ENCODE measurements at places on chromosomes 3 and 15.

GRCh38 chr15:67506775-67507747 lies 13.9 kb upstream of the C15orf61 start:
- DNase-seq: no peak

DNA sequence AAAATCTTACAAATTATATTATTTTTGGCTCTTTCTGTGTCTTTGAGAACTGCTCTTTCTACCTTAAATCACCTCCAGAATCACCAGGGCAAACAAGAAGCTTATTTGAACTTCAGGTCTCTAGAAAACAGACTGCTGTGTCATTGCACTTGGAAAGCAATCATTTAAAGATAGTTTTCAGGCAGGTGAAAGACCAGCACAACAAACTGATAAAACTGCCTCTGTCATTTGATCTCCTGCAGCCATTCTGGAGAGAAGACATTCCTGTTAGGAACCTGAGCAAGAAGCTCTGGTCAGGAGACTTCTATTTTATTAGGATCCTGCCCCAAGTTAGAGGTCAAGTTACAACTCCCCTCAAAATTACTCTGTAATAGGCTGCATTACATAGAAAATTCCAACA lies 50.7 kb upstream of the AP4E1 start:
- DNase-seq: no peak

- no peak for DNase-seq
Measured at GRCh38 chr3:134666466-134666865, 15.6 kb upstream of the KY start.

- DNase-seq: no peak
Measured at GRCh38 chr3:151631946-151632345, 101.8 kb upstream of the AADACL2 start.

GRCh38 chr3:149163066-149163465 lies 33.6 kb downstream of the HPS3 start:
- peak; percentile 17 for DNase-seq

- no peak for DNase-seq
Measured at GRCh38 chr3:150385296-150386242, 22.5 kb upstream of the TSC22D2 start.

- DNase-seq: no peak
Measured at GRCh38 chr3:155667988-155668387, 76.9 kb downstream of the PLCH1 start.

DNA sequence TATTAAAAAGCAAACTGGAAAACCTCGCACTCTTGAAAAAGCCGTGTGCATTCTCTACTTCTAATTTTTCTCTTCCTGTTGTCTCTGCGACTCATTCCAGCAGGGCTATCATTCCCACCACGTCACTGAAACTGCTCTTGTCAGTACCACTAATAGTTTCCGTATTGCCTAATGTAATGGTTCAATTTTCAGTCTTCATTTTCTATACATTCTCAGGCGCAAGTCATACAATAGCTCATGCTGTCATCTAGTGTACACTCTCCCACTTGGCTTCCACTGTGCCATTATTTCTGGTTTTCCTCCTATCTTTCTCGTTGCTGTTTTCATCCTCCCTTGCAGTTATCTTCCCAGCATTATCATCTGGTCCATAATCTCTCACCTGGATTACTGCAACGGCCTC lies 160.2 kb downstream of the SPATA16 start:
- DNase-seq: no peak

Measured in KG1 (cell line).